MCF 10A (cell line): ENCODE measurements at places on chromosomes 1 and 21.
A peak's percentile ranks its signal among the peaks of the same experiment; 100 is the strongest.

DNA sequence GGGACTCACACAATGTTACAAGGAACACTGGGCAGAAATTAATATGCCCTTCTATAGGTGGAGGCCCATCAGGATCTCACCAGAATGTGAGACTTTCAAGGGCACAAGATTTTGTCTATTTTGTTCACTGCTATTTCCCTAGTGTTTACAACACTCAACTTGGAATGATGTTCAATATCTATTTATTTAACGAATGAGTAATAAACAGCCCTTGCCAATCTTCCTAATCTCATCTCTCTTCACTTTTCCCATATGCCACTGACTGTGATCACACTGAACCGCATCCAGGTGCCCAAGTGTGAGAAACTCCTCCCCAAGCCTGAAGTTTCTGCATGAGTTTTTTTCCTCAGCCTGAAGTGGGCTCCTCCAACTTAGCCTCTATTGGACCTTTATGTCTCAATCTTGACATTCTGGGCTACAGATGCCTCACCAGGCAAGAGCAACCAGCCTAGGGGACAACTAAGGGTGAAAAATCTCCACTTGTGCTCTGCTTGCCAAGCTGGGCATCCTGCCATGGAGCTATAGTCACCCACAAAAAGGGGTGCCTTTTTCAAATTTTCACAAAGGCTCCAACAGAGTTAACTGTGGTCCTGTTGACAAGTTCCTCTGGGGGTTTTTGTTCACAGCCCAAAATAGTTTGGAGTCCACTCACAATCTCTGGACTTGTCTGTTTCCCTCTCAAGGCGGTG is 105.6 kb downstream of the PLPP3 start:
- DNase-seq = peak; percentile 7

- DNase-seq = no peak
Observed at GRCh38 chr1:2452932-2453315, 23.2 kb upstream of the PLCH2 start.

GRCh38 chr1:229325853-229326487 is 16.9 kb downstream of the CCSAP start:
- DNase-seq = no peak

GRCh38 chr1:172717722-172718465 is 59.0 kb downstream of the FASLG start:
- no peak for DNase-seq

GRCh38 chr1:1199141-1199960 is 7.0 kb downstream of the TNFRSF18 start:
- no peak for DNase-seq

DNA sequence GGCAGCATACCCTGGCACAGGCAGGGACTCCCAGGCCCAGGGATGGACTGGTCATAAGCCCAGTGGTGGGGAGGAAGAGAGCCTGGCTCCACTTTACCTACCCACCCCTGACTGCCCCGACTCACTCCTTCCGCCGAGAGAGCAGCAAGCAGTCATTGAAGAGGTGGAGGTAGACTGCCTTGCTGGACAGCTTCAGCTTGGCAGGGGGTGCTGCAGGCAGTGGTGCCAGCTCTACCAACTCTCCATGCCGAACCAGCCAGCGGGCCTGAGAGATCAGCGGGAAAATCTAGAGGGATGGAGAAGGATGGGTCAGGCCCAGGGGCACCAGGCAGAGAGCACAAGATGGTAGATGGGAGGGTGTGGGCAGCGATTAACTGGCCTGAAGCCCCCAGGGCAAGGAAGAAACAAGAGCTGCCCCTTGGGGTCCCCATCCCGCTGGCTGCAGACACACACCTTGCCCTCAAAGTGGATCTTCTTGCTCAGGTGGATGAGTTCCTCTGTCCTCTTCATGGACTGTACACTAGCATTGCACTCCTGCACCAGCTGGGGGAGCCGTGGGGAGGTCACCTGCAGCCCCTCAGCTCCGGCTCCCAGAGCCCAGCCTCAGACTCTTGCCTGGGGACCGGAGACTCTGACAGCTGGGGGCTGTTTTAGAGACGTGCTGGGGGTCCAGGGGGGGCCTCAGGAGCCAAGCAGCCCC is 7.7 kb downstream of the ARHGEF19 start:
- DNase-seq = peak; percentile 35
